ENCODE measurements at places on chromosomes 5 and 9.

DNA sequence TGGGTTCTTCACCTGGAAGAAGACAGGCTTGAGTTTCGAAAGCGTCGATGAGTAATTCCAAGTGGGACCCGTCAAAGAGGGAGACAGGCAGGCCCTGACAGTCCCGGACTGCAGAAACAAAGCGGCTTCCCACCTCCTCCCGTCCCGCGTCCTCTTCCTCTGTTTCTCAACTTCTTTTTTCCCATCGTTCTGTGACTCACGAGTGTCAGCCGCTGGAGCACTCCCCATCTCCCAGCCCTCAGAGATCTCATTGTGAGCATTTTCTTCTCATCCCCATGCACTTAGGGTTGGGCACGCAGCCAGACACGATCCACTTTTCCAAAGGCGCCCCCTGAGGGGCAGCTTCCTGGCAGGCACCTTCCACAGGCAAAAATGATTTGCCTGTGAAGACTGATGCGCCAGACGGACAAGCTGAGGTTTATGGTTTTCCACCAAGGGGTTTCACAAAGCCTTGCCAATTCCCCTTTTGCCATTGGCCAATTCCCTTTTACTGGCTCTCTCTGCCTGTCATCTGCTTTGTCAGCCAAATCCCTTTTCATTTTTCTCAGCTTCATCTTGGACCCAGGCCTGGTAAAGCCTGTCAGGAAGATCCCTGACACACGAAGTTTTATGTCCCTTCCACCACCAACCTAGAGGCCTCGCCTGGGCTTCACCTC, 86.5 kb upstream of the ANKRD55 start:
- DNase-seq: no peak

DNA sequence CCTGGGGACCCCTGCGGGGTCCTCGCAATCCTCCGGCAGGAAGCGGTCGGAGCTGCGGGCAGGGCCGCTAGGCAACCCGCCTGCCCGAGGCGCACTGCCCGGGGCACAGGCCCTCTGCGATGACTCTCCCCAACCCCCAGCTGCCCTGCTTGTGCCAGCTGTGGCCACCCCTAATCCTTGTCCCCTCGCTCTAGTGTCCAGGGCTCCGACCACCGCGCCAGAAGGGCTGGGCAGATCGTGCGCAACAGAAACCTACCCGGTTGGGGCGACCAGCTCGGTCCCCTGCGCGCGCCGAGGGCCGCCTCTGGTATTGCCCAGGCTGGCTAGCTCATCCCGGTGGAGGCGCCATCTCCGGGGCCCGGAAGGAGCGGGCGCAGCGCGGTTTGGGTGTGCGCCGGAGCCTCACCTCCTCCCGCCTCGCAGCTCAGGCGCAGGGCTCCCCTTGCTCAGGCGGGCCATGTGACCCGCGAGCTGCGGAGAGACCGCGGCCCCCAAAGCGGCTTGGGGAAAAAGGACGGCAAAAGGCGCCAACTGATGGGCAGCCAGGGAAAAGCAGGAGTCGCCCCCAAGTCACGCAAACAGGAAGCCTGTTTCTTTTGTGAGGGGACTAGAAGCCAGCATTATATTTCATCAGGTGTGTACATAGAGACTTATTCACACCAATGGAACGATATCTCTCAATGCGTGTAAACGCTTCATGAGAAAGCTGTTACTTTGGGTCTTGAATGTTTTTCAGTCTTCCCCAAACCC, 46.8 kb upstream of the RNF20 start:
- DNase-seq: peak; percentile 13

DNA sequence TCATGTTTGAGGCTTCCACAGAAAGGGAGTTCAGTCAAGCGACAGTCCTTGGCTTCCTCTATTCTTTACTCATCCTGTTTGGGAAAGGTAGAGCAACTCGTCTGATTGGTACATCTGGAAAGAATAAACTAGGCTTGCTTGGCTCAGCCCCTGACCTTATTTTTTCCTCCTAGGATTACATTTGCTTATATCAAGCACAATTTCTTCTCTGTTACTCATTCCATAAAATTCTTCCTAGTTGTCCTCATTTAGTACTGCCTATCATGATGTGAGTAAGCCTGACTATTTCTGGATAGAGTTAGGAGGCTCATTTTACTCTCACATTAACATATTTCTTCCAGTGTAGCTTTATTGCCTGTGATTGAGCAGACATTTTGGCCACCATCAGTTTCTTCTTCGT, 10.9 kb upstream of the CARNMT1 start:
- DNase-seq: no peak

GRCh38 chr9:134494273-134494815, 147.3 kb upstream of the COL5A1 start:
- no peak for DNase-seq

GRCh38 chr5:99104538-99105132, 175.8 kb upstream of the CHD1 start:
- peak; percentile 19 for DNase-seq

- no peak for DNase-seq
Observed at GRCh38 chr9:110073356-110073905, 134.5 kb downstream of the C9orf152 start.

- DNase-seq: no peak
Observed at GRCh38 chr5:93076566-93076965, 504.5 kb downstream of the NR2F1-AS1 start.

DNA sequence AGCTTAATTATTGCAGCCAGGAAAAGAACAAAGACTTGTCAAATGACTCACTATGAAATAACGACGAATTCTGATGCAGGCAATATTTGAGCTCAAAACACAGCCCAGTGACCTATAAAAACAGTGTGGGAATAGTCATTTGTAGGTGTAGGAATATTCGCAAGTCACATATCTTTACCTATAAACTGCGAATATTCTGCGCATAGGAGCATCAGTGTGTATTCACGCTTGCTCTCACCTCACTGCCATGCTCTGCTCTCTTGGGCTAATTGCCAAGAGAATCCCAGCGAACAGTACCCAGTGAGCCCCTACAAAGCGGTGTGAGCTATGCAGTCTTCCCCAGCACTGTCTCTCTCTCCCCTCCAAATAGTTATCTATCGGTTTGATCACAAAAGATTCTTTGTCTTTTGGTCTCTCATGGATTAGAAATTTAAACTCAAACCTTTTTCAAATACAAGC, 74.2 kb downstream of the ST8SIA4 start:
- DNase-seq: no peak

- DNase-seq: no peak
Observed at GRCh38 chr5:5285906-5286305, 136.6 kb upstream of the ICE1 start.
